NCI-H2081 (cell line): ENCODE measurements at places on chromosomes 4 and X.

- DNase-seq: peak; percentile 75
Observed at GRCh38 chr4:76251441-76252270, at the start of gene FAM47E. FAM47E (plus strand) TSS chr4:76251721; CDS start chr4:76251747, 26 bp downstream.

DNA sequence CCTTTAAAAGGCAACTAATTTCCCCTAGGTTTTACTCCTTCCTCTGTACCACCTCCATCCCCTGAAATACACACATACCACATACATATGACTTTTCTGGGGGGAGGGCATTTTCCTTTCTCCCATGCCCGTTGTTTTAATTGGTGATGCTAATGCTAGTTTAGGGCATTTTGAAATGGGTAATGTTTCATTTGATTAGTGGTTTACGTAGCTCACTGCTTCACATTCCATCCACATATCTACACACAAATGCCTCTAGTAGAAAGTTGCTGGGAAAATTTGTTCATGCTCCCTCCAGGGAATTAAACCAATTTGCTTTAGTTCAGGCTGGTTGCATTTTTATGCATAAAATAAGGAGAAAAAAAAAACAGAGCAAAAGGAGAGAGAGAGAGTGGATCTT is 231.2 kb downstream of the FRAS1 start:
- DNase-seq: no peak

GRCh38 chrX:37047776-37048175 is 39.6 kb downstream of the FAM47C start:
- DNase-seq: no peak

GRCh38 chrX:72487661-72488060 is 85.0 kb downstream of the HDAC8 start:
- no peak for DNase-seq

GRCh38 chr4:139556724-139557555 is 921 bp upstream of the SETD7 start:
- peak; percentile 70 for DNase-seq

DNA sequence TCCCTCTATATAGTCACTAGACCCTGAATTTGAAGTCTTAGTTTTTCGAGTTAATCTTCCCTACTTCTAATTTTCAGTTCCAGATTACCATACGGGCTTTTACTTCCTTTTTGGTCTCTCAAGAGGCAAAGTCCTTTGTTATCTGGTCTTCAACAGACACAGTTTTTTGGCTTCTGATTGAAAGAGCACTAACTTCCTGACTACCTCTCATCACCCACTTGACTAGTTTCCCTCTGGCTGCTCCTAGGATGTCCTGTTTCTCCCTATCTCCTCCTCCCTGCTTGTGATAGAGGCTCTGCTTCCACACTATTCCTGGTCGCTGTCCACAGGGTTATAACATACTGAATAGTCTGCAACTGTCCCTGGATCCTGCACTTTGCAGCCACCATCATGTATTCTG is 16.7 kb upstream of the WDR44 start:
- DNase-seq: no peak

- no peak for DNase-seq
Observed at GRCh38 chr4:94534401-94535312, 82.9 kb downstream of the PDLIM5 start.

GRCh38 chrX:33207056-33207455 is 4.3 kb downstream of the DMD start:
- no peak for DNase-seq

GRCh38 chrX:151870602-151871001 is 42.1 kb upstream of the MAGEA4 start:
- DNase-seq: no peak

GRCh38 chr4:121765368-121765705 is 373 bp upstream of the SMIM43 start:
- no peak for DNase-seq

GRCh38 chr4:2831611-2832308 is 11.9 kb upstream of the ADD1 start:
- DNase-seq: no peak

DNA sequence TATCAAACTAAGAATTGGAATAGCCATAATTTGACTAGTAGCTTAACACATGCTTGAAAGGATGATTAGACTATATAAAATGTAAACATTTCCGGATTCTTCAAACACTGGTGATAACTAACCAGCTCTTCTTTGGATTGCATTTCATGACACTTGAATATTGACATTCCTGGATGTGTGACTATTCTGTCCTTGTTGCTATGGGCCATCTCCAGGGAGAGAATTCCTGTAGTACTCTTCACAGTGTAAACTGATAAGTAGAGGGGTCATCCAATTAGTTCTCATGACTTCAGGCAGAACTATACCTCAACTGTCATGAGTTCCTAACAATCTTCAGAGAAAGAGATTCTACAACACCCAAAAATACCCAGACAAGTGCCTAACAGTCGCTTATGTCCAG is 1026.7 kb upstream of the TENM3 start:
- DNase-seq: no peak

GRCh38 chr4:79917246-79917645 is 155.8 kb downstream of the ANTXR2 start:
- no peak for DNase-seq

GRCh38 chrX:127877318-127877717 is 174.9 kb downstream of the ACTRT1 start:
- DNase-seq: no peak

DNA sequence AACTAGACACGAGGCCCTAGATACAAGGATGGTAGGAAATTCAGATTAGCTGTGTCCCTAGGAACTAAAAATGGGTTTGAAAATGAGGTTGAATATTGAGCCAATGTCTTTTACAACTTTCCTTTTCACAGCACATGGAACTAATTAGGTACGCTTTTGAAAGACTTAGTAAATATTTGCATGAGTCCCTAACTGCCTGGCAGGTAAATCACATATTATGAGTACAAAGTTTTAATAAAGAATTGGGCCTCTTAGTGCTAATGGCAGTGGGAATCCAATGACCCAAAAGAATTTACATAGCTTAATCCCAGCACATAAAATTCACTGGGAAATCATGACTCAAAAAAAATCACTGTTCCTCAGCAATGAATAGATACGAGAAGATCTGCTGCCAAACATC is 16.8 kb downstream of the MUC7 start:
- DNase-seq: peak; percentile 32
